H1 (cell line): ENCODE measurements at places on chromosomes 4 and X. TPM values are rescaled to one million over a fixed set of nuclear protein-coding genes. Genes with fewer than 3 reads are reported as not detected.

- no peak for DNase-seq
These were observed 261.5 kb upstream of the ADGRL3 start for GRCh38 chr4:60938621-60939020.

DNA sequence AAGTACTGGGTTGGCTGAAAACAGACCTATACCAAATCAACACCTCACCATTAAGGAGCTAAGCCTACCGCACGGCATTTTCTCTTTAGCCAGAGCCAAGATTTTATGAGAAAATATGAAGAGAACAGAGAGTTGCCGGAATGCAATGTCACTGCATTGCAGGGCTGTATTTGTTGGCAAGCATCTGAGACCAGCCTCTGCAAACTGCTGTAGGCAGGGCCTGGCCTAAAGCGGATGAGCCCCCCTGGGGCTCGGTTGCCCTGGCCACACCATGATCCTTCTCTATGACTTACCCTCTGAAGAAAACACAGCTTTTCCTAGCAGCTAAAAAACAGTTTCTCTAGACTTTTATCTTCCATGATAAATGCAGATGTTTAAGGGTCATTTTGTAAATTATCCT is 120.5 kb upstream of the SORBS2 start:
- DNase-seq: no peak

Gene SASH3
- total RNA-seq: not detected in 2 replicates

GRCh38 chrX:20029728-20030127 is 38.9 kb upstream of the BCLAF3 start:
- no peak for DNase-seq

GRCh38 chr4:184331268-184331995 is 113.8 kb upstream of the ENPP6 start:
- DNase-seq: no peak

GRCh38 chr4:54976682-54977081 is 148.7 kb downstream of the KDR start:
- DNase-seq: no peak

DNA sequence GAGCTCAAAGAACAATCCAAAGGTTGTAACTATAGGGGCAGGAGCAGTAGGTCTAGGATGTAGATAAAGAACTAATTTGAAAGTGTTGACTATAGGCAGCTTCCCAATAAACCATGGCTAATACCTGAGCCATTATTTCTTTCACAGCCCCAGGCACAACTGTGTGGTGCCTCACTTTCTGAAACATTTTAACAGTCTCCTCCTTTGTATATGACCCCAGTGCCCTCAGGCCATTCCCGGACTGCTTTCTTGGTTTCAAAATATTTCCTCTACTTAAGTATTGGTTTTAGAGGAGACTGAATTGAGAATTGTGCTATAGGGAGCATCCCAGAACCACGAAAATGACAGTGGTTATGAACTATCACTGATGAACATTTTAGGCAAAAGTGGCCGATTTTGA is 728.7 kb downstream of the IL1RAPL1 start:
- DNase-seq: no peak

DNA sequence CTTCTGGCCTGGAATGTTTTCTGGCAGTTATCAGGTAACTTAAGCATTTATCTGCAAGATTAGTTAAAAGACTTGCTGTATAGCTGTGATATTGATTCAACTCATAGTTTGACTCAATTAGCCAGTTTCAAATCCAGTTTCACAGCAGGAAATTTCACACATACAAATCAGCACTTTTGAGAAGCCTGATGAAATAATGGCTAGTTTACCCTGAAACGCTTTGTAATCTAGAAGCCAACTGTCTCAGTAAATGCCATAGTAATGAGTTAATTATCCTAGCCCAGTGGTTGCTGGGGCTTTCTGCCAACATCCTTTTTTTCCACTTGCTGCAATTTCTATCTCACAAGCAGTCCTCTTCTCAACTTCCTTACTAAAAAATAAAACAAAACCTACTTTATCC is 53.1 kb downstream of the ARHGEF38 start:
- DNase-seq: no peak

- no peak for DNase-seq
These were observed 329.3 kb downstream of the GBA3 start for GRCh38 chr4:23022032-23022431.

Gene YY2
- 1.1 and 1.5 TPM in 2 replicates for total RNA-seq

GRCh38 chrX:133374874-133375387 is 40.4 kb downstream of the GPC4 start:
- DNase-seq: no peak
